Neural crest cell (in vitro differentiated cells): ENCODE measurements at places on chromosomes 11 and 22. TPM values are rescaled to one million over a fixed set of nuclear protein-coding genes. Genes with fewer than 3 reads are reported as not detected.

The LRRC56 gene
- total RNA-seq: 2.1 and 2.4 TPM in 2 replicates

The DCHS1 gene
- 37.5 and 40.4 TPM in 2 replicates for total RNA-seq

DNA sequence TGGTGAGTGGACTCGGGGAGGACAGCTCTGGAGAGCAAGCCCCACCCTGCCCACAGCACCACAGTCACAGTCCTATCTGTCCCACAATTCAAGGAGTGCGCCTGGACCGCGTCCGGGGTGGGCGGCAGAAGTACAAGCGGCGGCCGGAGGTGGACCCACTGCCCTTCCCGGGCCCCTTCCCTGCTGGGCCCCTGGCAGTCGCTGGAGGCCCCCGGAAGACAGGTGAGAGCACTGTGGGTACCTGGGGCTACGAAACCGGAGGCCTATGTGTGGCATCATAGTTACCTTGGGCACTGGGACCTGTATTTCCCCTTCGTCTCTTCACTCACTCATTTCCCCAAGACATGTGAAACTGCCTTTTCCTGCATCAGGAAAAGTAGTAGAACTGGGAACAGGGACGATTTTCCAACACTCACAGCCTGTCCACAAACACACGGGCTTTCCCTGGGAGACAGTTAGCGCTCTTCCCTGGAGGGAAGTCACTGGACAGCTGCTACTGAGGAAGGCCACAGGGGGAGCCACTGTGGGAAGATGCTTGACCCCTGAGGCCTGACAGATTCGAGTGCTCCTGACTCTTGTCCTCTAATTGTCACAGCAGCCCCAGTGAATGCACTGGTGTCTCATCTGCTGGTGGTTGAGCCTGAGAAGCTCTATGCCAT, 3.1 kb downstream of the TRMT112 start:
- H3K36me3 ChIP-seq: no peaks in the 10 kb centered on the region
- H3K4me1 ChIP-seq: peaks cover 31% of the 10 kb centered on the region
- DNase-seq: no peak
- H3K4me3 ChIP-seq: peak overlapping the region; percentile 79
- peak overlapping the region; percentile 93 for H3K27ac ChIP-seq

DNA sequence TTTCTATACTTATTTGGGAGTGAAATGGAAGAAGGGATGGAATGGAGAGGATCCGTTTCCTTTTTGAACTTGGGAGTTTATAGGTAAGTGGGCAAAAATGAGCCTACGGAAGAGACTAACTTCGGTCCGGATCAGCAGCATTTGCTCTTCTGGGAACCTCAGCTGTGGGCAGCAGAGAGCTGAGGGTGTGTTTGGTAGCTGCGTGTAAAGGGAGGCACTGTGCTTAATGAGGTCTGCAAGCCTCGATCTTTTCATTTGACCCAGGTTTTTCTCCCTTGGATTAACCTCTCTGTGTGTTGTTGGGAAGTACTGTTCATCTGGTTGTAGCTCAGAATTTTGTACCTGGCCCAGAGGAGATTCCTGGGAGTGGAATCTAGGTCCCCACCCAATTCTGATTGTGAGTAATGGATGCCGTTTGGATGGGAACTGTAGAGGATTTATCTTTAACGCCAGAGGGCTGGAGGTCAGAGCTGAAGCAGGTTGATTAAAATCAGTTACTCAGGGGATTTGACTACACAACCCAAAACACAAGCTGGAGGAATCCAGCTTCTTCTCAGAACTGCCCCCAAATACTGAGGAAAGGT, 201.6 kb upstream of the SORL1-AS1 start:
- no peaks in the 10 kb centered on the region for H3K36me3 ChIP-seq
- no peaks in the 10 kb centered on the region for H3K27me3 ChIP-seq
- H3K4me1 ChIP-seq: peaks cover 39% of the 10 kb centered on the region
- peak overlapping the region; percentile 15 for H3K4me3 ChIP-seq
- DNase-seq: no peak
- H3K27ac ChIP-seq: no peak overlapping the region
